ENCODE measurements at places on chromosomes 12 and 14. TPM values are rescaled to one million over a fixed set of nuclear protein-coding genes. Genes with fewer than 3 reads are reported as not detected.

Gene CDCA3
- total RNA-seq, result 4.2 TPM

DNA sequence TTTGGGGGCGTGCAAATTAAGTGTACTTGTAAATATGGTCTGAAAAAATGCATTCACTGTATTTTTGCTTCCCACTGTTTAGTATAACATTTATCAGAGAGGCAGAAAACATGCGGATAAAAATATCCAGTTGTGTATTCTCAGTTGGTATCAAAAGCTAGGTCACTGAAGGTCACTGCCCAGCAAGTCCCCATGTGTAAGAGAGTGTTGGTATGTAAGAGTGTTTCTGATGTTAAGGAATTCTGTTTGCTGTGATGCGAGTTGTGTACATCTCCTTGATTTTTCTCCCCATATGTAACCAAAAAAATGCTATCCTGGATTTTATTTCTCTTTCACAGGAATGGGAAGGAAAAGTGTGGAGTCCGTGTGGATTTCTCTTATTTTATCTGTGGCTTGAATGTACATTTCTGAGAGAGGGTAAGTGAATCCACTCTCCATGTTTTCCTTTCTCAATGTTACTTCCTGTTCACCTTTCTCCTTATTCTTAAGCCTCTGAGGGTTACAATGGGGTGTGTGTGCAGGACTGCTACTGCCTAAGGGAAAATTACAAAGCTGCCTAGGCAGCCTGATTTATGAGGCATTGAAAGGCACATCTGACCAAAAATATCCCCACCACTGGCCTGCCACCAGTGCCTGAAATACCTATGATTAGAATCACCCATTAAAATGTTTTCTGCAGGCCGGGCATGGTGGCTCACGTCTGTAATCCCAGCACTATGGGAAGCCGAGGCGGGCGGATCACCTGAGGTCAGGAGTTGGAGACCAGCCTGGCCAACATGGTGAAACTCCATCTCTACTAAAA lies 97.9 kb upstream of the USP44 start:
- H3K27ac ChIP-seq, result no peak overlapping the region
- no peaks in the 10 kb centered on the region for H3K36me3 ChIP-seq
- DNase-seq, result no peak
- H3K27me3 ChIP-seq, result no peaks in the 10 kb centered on the region

Gene SERPINA1
- 16.7 TPM for total RNA-seq

GRCh38 chr12:62211510-62211909 lies 48.7 kb upstream of the USP15 start:
- DNase-seq, result no peak
- H3K4me3 ChIP-seq, result no peak overlapping the region
- H3K27ac ChIP-seq, result no peak overlapping the region
- H3K36me3 ChIP-seq, result no peaks in the 10 kb centered on the region

DNA sequence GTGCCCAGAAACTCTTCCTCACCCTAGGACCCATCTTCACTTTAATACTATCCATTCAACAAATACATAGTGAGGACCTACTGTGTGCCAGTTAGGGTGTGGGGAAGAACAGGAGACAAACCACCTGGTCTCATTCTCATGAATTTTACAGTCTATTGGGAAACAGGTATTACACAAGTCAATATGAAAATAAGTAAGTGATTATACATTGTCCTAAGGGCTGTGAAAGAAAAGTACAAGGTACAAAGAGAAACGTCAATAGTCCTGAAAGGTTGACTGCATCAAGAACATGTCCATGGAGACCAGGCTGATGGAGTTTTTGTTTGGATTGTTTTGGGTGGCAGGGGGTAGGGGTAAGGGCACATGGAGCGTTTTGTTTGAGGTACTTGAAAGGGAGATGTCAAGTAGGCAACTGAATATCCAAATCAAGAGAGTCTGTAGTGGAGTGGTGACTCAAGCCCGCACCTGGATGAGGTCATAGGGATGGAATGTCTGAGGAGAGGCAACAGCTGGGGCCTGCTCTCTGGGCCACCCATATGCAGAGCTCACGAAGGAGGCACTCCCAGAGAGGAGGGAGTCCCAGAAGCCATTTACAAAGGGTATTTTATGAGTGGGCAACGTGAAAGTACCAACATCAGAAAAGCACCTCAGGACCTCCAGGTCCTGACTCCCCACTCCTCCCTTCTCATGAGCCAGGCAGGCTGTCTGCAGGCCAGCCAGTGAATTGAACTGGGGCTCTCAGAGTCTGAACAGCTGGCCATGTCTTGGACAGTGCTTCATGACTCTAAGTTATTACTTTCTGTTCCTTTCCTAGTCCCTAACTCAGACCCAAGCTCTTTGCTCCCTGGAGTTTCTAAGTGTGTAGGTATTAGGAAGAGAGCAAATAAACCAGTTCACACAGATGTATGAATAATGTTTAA lies 272.0 kb downstream of the ZFP36L1 start:
- no peaks in the 10 kb centered on the region for H3K36me3 ChIP-seq
- no peak overlapping the region for H3K4me3 ChIP-seq
- no peak for DNase-seq
- peaks cover 34% of the 10 kb centered on the region for H3K4me1 ChIP-seq
- no peaks in the 10 kb centered on the region for H3K27me3 ChIP-seq
- H3K27ac ChIP-seq, result no peak overlapping the region

Gene NOVA1
- total RNA-seq, result 5.3 TPM

Gene MUCL1
- 0.88 TPM for total RNA-seq

DNA sequence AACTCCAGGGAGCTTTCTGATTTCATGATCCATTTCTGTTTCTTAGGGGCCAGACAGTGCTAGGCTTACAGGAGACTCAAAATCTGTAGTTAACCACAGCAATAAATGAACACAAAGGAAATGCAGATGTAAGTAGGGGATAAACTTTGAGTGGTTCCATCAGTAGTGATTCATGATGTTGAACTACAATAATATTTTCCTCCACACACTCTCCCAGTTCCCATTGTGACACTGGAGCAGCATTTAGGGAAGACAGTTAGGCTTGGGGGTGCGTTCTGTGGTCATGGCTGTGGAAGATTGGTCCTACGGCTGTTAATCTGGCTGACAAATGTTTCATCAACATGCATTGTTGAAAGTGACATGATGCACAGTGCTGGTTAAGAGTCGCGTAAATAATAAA lies 66.9 kb downstream of the HMGA2 start:
- H3K4me1 ChIP-seq, result peaks cover 12% of the 10 kb centered on the region
- no peaks in the 10 kb centered on the region for H3K36me3 ChIP-seq
- H3K27me3 ChIP-seq, result peaks cover 5% of the 10 kb centered on the region
- no peak overlapping the region for H3K27ac ChIP-seq
- DNase-seq, result no peak

Data from adrenal gland (tissue), 19 donors.